ENCODE measurements at places on chromosomes 11 and 22.
A peak's percentile ranks its signal among the peaks of the same experiment; 100 is the strongest.

- no peak for DNase-seq
Observed at GRCh38 chr11:83583757-83584366, 297.7 kb upstream of the CCDC90B start.

DNA sequence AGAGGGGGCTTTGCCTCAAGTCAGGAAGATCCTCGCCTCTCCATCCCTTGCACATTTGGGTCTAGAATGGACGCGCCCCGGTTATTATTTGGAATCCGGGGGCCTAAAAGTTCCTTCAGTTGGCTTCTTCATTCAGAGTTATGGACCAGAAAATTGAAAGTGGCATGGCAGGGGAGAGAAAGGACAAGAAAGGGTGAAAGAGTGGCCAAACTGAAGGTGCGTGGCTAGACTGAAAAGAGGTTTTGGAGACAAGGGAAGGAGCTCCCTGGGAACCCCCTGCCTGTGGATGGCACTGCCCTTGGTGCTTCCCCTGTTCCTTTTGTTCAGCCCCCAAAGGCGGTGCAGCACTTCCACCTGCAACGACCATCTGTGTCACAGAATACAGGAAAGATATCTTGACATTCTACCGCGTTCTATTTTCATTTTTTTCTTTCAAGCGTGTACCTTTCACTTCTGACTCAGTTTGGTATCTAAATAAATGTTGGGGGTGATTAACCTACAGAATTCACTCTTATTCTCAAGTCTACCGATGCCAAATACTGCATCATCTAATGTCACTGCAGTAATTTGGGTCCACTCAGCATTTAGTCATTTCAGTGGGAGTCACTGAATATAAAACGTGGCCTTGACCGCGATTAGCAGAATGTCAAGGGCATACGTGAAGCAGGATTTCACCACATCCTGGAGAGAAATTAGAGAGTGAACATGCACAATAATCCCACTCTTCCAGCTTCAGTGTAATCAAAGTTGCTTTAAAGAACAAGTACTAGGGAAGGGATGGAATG, 88.1 kb upstream of the ARHGAP32 start:
- DNase-seq: peak; percentile 51

DNA sequence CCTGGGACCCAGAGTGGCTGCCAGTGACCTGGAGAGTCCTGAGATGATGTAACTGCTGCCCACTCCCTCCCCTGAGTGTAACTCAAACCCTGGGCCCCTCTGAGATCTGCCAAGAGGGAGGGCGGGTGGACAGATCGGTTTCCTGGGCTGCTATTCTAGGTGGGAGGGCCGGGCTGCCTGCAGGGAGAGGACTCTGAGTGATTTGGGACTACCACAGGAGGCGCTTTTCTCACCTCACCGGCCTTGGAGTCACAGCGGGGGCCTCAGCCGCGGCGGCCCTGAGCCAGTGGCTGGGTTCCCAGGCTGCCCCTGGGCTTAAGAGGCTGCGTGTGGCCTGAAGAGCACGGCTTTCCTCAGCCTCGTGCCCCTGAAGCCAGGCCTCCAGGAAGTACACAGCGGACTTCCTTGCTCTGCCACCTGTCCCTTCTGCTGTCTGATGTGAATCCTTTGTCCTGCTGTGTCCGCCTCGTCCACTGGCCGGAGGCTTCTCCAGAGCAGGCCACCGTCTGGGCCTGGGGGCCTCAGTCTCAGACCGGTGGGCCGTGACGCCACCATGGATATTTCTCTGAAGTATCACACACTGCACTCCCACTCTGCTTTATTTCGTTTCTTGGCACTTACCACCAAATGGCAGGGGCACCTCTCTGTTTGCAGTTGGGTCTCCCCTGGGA, 11.5 kb downstream of the RELT start:
- no peak for DNase-seq

DNA sequence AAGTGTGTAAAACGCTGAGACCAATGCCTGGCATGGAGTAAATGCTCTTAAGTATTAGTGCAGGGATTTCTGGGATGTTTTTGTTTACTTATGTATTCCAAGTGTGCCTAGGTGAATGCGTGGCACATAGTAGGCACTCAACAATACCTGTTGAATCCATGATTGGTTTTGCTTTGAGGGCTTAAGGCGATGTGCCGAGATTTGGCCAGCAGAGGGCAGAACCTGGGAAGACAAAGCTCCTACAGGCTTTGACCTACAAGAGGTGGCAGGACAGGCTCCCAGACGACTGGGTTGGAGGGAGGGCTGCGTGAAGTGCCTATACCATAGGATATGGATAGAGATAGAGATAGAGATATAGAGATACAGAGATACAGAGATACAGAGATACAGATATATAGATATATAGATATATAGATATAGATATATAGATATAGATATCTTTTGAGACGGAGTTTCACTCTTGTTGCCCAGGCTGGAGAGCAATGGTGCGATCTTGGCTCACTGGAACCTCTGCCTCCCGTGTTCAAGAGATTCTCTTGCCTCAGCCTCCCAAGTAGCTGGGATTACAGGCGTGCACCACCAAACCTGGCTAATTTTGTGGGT, 13.9 kb downstream of the KCNE3 start:
- DNase-seq: peak; percentile 44

- DNase-seq: no peak
Observed at GRCh38 chr22:41009222-41009948, 58.2 kb downstream of the RBX1 start.

GRCh38 chr11:69637941-69638871, 2.8 kb upstream of the CCND1 start:
- no peak for DNase-seq

DNA sequence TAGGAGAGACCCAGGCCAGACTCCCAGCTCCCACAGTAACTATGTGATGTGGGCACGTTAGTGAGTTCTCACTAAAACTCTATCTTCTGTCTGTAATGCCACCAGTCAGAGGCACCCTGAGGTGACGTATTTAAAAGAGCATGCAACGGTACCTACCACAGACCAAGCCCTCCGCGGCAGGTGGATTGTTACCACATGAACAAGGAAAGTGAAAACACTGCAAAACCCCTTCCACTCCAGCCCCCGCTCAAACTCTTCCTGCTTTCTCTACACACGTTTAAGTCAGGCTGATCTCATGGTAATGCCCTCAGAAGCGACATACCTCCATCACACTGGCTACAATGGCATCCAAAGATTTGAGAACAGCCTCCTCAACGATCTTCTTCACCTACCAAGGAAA, 36.7 kb downstream of the SERPIND1 start:
- DNase-seq: no peak

DNA sequence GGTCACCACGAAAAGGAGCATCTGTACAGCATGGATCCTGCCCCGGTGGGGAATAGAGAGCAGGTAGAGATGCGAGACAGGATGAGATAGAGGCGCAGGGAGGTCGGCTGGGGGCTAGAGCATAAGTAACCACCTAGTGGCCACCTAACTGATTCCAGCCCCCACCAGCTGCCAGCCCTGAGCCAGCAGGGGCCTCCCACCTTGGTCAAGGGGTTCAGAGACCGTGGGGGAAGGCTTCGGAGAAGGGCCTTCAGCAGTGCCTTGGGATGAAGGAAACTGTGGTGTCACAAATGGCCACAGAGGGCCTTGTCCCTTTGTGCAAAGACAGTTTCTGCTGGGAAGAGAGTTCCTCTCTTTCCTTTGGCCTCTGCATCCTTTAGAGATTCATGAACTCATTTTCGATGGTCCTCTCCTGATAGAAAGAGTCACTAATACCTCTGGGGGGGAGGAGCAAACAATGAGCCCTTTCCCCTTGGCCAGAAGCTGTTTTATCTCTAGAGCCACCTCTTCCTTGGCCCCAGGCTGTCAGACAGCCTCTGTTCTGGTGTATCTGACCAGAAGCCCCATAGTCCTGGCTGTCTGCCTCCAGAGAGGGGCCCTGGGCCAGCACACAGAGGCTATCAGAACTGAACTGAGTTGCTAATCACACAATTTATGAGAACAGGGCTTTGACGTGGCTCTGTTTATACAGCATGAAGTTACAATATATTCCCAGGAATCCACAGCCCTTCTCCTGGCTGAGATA, 146.0 kb downstream of the PARVA start:
- no peak for DNase-seq

DNA sequence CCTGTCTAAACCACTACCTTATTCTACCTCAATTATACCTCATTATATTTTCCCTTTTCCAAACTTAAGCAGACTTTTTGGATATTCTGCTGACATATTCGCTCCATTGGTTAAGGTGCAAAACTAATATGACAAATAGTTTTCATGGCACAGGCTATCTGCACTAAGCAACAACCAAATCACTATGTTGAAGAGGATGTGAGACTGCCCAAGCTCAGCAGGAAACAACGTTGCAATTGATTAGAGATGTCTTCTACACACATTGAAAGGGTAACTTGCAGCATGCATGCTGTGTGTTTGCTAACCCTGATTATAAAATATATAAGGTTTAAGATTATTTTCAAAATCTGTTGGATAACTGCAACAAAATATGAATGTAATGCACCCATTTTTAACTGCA, 61.6 kb downstream of the STK33 start:
- no peak for DNase-seq

GRCh38 chr22:26023104-26023775, 146.0 kb upstream of the SEZ6L start:
- DNase-seq: no peak

DNA sequence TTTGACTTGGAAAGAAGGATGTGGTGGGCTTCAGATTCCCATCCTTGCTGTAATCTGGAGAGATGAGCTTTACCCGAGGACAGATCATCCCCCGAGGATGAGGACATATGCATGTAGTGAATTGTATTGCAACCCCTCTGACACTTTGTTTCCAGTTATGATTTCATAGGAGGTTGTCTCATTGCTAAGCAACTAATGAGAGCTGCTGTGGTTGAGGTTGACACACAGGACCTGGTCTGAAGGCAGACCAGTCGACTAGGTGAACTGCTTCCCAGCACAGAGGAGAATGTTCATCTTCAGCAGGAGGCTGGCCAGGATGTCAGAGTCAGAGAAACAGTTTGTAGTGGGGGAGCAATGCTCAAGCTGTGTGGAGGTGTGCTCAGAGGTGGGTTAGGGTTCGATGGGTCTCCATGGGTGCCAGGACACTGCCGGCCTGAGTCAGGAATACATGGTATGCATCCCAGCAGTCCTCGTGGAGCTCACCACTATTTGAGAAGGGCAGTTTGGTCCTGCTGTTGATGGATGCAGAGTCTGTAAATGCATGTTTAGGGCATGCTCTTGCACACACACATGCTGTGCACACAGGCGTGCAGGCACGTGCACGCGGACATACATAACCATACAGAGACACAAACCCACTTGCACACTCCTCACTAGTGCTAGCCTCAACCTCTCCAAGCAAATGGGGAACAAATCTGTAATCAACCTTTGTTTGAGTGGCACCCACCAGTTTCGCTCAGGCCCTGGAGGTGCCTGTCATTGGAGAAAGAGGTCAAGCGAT, 153.7 kb downstream of the TBC1D22A start:
- DNase-seq: no peak

DNA sequence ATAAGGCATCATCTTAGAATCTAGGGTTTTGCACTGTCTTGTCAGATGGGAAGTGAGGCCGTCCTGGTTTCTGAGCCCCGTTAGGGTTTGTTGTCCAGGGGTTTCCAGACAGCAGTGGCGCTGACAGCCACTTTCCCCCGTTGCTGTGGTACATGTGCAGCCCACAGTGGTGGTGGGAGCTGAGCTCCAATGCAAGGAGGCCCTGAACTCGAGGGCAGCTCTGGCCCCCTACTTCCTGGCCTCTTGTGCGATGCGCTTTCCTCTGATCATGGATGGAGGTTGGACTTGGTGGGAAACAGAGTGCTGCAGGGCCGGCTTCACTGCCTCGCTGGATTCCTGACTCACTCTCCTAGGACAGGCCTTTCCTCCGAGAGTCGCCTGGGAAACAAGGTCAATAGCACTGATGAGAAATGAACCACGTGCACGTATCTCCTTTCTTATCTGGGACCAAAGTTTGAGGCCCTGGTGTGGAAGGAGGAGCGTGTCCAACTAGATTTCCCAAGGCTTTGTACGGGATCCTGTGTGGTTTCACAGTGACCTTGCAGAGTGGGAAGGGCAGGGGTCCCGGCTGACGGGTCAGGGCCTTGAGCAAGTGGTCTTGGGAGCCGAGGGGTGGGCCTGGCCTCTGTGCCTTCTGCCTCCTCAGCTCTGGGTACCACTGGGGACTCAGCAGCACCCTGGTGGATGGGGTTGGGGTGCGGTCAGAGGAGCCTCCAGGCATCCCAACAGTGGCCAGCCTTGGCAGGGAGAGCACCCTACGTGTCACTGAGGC, 3.7 kb downstream of the PHRF1 start:
- no peak for DNase-seq

- no peak for DNase-seq
Observed at GRCh38 chr11:12834166-12834565, 159.9 kb downstream of the TEAD1 start.

DNA sequence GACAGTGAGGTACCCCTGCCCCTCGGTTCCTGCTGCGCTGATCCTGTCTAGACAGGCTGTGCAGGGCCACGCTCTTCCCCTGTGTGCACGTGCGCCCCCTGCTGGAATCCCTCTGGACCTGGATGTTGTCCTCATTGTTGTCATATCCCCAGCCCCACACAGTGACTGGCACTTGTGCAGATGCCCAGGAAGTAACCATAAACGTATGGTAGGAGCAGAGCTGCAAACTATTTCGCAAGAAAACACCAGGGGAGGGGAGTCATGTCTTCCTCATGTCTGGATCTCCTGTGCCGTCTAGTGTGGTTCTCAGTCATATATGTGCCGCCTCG, 114.7 kb downstream of the CRYBB2 start:
- DNase-seq: peak; percentile 24

DNA sequence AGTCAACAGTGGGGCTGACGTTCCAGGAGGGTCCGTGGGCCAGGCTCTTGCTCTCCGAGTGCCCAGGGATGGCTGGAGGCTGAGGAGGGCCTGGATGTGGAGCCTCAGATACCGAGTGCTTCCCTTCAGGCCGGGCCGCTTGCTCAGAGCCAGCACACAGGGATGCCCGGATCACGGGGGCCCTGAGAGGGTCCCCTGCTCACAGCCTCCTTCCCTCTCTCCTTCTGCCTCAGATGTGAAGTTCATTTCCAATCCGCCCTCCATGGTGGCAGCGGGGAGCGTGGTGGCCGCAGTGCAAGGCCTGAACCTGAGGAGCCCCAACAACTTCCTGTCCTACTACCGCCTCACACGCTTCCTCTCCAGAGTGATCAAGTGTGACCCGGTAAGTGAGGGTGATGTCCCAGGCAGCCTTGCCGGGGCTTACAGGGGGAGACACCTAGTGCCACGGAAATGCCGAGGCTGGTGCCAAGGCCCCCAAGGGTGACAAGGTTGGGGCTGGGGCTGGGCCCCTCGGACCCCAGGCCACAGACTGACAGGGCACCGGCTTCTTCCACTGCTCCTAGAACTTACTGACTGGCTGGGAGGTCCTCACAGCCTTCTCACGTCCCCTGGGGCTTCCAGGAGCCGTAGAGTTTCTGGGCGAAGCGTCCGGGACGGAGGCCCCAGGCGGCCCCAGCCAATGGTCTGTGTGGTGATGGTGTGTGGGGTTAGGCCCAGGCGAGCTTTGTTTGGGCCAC, 7.0 kb downstream of the CCND1 start:
- no peak for DNase-seq

GRCh38 chr22:21650823-21651520, 8.9 kb downstream of the SDF2L1 start:
- DNase-seq: peak; percentile 23
